ENCODE measurements at places on chromosomes 1 and 21.
A peak's percentile ranks its signal among the peaks of the same experiment; 100 is the strongest.

- DNase-seq: no peak
Measured at GRCh38 chr1:189880135-189880534, 597.5 kb downstream of the BRINP3 start.

- no peak for DNase-seq
Measured at GRCh38 chr1:176566004-176566975, 103.3 kb downstream of the PAPPA2 start.

DNA sequence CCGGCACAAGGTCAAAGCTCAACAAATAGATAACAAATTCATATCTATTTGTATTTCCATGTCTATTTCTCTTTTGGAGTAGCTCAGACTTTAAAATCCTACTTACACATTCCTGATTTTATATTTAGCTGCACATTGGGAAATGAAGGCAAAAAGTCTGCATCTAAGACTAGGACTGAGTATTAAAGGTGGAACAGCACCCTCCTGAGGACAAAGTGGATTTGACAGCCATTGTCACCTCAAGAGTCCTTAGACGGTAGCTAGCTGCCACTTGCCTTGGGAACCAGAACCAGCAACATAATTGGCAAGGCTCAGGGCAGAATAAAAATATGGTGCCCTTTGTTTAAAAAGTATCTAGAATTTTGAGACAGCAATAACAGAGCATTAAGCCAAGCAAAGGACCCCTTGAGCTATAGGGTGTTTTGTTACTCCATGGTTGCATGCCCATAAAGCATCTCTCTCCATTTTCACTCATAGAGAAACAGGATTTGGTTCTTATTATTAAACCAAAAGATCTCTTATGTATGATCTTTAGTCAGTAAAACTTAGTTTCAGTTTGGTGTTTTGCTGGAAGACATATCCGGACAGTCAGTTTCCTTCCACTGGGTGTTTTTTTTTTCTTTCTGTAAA is 30.0 kb upstream of the SGIP1 start:
- no peak for DNase-seq

GRCh38 chr1:32798679-32799416 is 18.3 kb downstream of the YARS1 start:
- no peak for DNase-seq

GRCh38 chr1:171257607-171258076 is 9.3 kb downstream of the FMO1 start:
- DNase-seq: no peak

DNA sequence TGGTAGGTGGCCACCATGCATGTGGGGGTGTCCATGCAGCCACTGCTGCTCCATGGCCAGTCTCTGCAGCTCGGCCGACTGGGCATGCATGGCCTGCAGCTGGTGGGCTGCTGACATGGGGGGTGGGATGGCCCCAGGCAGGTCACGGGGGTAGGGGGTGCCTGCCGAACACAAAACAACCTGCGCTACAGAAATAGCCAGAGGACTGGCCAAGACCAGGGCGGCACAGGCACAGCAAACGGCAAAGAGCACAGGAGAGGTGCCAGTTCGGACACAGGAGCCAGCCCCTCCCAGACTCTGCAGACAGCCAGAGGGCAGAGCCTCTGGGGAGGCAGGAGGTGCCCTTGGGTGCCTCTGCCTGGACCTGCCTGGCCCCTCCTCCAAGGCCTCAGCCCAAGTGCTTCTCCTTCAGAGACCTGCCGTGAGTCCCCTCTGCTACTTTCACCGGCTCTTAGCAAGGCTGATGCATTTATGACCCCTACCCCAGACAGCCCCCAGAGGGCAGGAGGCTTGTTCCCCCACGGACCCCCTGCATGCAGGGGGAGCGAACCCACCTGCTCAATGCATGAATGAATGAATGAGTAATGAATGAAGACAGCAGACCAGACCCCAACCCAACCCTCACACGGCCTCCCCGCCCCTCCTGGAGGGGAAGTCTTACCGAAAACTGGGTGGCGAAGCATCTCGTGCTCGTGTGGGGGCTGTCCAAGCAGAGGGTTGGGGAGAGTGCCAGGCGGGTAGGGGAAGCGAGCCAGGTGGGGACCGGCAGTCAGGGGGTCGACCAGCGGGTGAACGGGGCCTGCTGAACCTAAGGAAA is 37.7 kb downstream of the SLC45A1 start:
- no peak for DNase-seq

DNA sequence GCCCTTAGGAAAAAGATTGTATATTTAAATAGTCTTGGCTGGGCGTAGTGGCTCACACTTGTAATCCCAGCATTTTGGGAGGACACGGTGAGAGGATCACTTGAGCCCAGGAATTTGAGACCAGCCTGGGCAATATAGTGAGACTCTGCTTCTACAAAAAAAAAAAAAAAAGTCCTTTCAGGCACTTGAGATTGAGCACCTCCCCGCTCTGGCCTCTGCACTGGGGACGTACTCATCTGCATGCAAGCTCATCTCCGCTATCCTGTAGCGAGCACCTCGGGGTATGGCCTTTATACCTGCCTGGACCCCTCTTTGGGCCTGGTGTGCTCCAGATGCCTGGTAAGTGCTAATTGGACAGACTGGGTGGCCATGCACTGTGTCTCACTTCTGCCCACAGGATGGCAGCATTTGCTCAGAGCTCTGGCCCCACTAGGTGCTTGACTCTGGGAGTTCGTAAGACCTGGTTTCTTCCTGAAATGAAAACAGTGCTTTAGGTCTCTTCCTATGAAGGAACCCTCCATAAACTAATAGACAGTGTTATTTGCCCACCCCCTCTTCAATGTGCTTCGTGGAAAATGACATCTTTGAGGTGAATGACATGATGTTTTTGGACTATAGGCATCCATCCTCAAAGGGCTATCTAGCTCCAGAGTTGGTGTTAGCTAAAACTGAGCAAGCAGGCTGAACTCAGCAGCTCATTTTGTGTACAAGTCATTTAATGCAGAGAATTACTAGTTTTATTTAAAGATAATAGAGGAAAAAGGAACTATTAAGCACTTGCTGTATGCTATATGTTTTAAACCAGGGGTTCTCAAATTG is 61.7 kb upstream of the ADAR start:
- DNase-seq: peak; percentile 39

- peak; percentile 32 for DNase-seq
Measured at GRCh38 chr21:34822942-34823341, 154.1 kb downstream of the CLIC6 start.

DNA sequence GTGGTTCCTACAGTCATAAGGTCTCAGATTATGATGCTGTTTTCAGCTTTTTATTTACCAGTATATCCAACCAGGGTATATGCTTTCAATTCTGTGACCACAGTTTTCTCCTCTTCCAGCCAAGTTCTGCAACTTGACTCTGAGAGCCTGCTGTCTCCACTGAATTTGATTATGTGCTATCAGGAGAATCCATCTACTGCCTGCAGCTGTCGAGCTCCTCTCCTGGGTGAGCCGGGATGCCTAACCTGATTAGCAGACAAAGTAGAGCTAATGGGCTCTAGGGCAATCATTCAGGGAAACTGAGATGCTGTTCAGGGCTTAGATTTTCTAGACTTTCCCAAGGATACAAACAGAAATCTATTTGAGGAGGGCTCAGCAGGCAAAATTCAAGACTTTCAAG is 271.5 kb upstream of the BEND5 start:
- DNase-seq: no peak

- no peak for DNase-seq
Measured at GRCh38 chr21:46229923-46230260, 1.3 kb upstream of the LSS start.

DNA sequence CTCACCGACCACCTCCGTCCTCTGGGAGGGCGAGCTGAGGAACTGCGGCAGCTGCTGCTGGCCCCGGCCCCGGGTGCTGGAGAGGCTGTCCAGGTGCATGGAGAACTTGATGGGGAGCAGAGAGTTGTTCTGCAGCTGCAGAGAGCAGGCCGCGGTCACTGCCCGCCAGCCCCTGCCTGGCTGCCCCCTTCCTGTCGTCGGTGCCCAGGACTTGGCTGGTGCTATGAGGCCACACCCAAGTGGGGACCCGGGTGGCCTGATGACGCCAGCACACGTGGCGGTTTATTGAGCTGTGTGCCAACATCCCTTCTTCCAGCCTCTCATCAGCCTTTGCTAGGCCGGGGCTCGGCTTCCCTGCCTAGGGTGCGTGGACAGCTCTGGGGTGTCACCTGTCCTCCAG is 5.3 kb upstream of the TMEM52 start:
- DNase-seq: no peak

DNA sequence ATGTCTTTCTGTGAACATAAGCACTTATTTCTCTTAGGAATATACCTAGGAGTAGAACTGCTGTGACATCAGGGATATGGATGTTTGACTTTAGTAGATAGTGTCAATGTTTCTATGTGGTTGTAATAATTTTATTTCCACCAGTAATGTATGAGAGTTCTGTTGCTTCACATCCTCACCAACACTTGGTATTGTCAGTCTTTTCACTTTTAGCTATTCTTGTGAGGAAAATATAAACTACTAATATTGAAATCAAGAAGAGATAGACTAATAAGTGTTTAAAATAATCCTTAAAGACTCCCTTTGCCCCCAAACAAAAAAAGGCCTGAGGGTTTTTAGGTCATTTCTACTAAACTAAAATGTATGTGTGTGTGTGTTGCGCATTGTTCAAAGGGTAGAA is 2.7 kb upstream of the DMAP1 start:
- DNase-seq: no peak

DNA sequence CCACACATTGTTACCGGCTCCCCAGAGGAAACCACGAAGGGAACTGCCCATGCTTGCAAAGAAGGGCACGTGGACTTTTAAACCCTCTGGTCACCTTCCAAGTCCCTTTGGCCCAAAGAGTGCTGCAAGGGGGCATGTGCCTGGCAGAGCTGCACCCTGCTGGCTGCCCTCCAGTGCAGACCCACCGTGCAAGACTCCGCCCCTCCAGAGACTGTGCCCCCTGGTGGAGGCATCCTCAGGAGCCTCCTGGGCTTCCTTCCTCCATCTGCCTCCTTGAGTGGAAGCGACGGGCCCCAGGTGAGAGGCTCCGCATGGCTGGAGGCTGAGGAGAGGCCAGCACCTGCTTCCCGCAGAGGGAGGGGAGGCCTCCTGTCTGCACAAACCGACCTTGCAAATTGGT is 100.6 kb downstream of the CRYAA start:
- no peak for DNase-seq

DNA sequence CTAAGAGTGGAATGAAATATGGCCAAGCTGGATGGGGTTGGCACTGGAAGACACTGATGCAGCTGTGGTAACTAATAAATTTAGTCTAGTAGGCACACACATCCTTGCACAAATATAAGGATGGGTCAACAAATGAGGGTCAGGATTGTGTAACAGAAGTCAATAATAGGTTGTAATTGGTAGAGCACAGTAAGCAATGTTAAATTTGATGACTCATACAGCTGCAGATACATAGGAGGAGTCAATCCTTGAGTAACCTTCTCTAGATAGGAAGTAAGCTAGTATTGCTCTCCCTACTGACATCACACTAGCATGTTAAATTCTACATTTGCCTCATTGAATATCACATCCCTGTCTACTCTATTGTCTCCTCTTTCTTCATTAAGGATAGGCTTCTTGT is 332.1 kb downstream of the PTPRC start:
- DNase-seq: no peak

DNA sequence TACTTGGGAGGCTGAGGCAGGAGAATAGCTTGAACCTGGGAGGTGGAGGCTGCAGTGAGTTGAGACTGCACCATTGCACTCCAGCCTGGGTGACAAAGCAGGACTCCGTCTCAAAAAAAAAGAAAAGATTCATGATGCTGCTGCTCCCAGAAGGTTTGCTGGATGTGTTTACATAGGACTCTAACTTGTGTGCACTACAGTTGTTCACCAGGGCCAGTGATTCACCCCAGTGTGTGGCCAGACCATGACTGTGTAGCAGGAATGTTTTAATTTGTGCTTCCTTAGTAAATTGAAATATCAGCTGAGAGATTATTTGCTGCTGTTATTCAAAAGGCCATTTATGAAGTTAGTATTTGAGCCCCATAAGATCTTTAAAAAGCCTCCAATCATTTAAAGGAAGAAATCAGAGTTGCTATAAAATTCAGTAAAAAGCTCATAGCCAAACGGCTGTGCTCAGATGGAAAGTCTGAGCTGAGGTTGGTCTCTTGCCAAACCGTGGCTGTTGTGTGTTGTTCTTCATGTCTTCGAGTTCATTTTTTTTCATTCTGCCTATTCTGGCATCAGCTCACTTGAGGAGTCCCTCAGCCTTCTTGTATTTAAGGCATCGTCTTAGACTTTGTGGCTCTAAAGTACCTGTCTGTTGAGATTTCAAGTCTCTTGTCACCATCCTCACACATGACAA is 18.1 kb upstream of the PGD start:
- DNase-seq: peak; percentile 57

GRCh38 chr1:21706151-21706835 is 37.1 kb upstream of the RAP1GAP start:
- DNase-seq: peak; percentile 24

DNA sequence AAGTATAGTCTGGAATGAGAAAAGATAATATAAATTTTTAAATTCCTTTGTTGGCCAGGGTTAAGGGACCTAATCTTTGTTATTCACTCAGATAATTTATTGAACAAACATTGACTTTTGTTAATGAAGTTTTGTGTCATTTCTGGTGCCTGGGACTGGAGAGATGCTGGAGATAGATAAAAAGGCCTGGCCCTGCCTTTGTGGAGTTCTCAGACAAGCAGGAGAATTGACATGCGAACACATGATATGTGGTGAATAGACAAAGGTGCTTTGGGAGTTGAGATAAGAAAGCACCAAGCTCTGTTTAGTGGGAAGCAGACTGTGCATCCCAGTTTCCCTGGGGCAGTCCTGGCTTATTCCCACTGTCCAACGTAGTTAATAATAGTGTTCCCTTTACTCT is 8.5 kb downstream of the C1orf21 start:
- DNase-seq: no peak

- DNase-seq: peak; percentile 100
Measured at GRCh38 chr1:198657550-198658064, 18.8 kb downstream of the PTPRC start.

DNA sequence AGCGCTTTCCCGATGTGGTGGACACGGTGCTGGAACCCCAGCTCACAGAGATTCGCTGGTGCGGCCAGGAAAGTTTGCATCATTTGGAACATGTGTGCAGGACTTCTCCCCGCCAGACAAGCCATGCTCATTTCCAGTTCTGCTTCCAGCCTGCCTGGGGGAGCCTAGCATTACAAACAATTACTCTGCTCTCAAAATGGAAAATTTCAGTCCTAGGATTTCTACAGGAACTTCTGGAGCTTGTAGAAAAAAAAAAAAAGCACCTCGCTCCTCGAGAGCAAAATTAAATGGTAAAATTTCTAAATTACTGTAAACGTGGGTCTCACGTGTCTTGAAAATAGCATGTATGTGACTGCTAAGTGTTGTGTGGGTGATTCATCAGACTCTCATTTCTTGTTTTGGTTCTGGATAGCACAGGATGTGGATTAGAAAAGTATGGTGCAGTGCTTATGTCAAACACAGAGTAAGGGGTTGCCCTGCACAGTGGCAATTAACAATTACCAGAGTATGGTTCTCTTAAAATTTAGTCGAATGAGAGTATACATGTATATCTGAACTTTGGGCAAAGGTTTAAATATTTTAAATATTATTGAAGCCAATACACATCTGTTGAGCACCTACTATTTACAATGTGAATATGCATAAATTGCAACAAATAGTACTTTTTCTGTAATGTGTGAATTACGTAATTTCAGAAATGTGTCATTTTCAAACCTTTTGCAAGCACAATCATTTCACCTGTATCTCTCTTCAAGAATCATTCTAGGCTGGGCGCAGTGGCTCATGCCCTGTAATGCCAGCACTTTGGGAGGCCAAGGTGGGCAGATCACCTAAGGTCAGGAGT is 61.8 kb upstream of the PTGFRN start:
- DNase-seq: peak; percentile 56
